ENCODE measurements at places on chromosomes 6 and 20. TPM values are rescaled to one million over a fixed set of nuclear protein-coding genes. Genes with fewer than 3 reads are reported as not detected.
A peak's percentile ranks its signal among the peaks of the same experiment; 100 is the strongest.

DNA sequence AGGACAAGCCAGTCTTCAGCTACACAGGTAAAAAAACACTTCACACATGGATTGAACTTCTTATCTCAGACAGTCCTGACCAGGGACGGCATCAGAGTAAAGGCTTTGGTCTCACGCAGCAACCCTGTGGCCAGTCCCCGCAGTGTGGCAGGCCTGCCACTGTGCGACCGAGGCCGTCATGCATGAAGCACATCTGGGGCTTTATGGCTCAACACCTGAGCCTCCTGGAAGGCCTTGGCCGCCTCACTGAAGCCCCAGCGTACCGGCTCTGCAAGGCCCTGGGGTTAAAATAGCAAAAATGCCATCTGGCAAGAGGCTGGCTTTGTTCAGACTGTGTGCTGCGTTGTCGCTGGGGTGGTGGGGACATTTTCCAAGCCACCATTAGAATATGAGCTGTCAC lies 32.8 kb downstream of the TBC1D7 start:
- H3K27ac ChIP-seq = no peak overlapping the region
- no peaks in the 10 kb centered on the region for H3K27me3 ChIP-seq
- no peak for DNase-seq
- peaks cover 8% of the 10 kb centered on the region for H3K4me1 ChIP-seq
- no peak overlapping the region for H3K4me3 ChIP-seq

- H3K27ac ChIP-seq = no peak overlapping the region
- H3K4me3 ChIP-seq = no peak overlapping the region
- no peak for DNase-seq
- H3K4me1 ChIP-seq = no peaks in the 10 kb centered on the region
- no peaks in the 10 kb centered on the region for H3K36me3 ChIP-seq
These were observed 151.4 kb upstream of the LAMA2 start for GRCh38 chr6:128731249-128732165.

GRCh38 chr6:157066781-157067491 lies 256.4 kb downstream of the TMEM242 start:
- peak overlapping the region; percentile 57 for H3K27ac ChIP-seq
- peaks cover 23% of the 10 kb centered on the region for H3K4me1 ChIP-seq
- H3K27me3 ChIP-seq = no peaks in the 10 kb centered on the region
- no peak for DNase-seq

The LRFN2 gene
- 0.29 TPM for total RNA-seq

The EYS gene
- not detected for total RNA-seq

The KIAA1755 gene
- not detected for total RNA-seq

The RREB1 gene
- total RNA-seq = 27.5 TPM
